ENCODE measurements at places on chromosomes 5 and 9. TPM values are rescaled to one million over a fixed set of nuclear protein-coding genes. Genes with fewer than 3 reads are reported as not detected.

Gene QSOX2
- 25.4 TPM for total RNA-seq

GRCh38 chr9:135533674-135534073, 12.3 kb upstream of the OBP2A start:
- DNase-seq = no peak

Gene TMEM245
- total RNA-seq = 24.0 TPM

DNA sequence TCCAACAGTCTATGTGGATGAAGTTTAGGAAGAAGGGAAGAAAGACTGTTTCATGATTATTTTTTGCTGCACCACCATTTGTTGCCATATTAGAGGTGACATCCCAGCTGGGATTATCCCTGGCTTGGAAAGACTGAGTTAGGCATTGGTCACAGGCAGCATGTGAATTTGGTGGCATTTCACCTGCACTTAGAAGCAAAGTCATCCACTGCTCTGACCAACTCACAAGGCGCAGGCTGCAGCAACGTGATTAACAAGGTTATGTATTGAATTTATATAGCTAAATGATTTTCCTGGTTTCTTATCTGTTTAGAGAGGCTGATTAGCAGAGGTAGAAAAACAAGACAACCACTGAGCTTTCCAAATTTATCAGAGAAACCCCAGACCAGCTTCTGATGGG, 2.7 kb downstream of the FYB1 start:
- DNase-seq = no peak

DNA sequence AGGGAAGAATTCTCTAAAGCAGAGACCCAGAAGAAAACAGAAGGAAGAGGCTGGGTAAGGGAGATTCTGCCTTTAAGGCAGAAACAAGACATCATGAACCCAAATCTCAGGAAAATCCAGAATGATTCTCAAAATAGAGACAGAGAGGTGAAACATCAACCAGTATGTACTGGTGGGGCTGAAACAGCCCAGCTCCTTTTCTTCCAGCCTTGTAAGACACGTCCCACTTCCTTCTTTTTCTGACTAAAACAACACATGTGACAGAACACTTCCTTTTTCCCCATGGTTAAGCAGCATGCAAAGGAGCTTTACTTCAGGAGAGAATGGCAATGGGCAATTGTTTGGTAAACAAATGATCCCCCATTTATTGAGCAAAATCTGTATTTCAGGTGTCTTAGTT, 230.8 kb upstream of the NR4A3 start:
- DNase-seq = no peak

DNA sequence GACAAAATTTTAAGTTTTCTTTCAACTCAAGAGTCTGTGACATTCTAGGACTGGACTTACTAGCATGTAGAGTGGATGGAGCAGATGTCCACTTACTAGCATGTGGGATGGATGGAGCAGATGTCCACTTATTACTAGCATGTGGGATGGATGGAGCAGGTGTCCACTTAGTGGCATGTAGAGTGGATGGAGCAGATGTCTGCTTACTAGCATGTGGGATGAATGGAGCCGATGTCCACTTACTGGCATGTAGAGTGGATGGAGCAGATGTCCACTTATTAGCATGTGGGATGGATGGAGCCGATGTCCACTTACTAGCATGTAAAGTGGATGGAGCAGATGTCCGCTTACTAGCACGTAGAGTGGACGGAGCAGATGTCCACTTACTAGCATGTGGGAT, 2.4 kb downstream of the SLC36A1 start:
- DNase-seq = no peak

DNA sequence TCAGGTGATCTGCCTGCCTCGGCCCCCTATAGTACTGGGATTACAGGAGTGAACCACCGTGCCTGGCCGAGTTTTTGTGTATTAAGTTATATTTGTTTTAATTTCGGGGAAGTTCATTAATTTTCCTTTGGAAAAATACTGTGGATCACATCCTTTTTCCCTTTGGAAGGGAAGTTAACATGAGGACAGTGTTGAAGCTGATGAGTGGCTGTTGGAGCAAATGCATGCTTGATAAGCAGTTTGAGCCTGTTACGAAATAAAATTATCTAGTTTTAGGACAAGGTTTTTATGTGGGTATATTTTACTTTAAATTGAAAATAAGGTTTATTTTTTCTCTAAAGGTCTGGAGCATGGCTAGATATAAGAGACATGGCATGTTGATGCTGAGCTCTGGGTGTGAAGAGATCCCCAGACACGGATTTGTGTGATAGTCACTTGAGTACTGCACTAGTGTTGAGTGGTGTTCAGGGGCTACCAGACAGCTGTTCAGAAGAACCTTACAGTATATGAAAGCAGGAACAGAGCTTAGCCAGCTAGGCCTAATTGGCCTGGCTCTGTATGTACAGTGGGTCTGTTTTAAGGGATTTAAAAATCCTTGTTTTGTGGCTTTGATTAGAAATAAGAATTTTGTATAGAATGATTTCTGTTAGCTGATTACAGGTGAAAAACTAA, 17.4 kb downstream of the LMNB1 start:
- DNase-seq = no peak

GRCh38 chr9:93669958-93670207, 93.5 kb downstream of the PHF2 start:
- DNase-seq = no peak

GRCh38 chr5:148543727-148544126, 110.6 kb downstream of the HTR4 start:
- no peak for DNase-seq

DNA sequence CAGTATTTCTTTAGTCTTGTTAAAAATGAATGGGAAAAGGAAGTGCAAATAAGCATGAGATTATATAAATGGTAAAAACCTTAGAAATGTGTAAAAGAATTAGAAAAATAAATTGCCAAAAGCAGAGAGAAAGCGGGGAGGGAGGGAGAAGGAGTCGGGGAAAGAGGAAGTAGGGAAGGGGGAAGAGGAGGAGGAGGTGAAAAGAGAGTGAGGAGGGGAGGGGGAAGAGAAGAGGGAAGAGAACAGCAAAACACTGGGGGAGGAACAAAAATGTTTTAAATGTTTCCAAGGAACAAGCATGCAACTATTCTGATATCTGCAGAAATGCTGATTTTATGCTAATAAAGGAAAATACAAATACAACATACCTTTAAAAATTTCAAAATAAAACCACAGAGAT, 317.5 kb downstream of the PIK3R1 start:
- DNase-seq = no peak

Gene SOHLH1
- total RNA-seq = not detected

DNA sequence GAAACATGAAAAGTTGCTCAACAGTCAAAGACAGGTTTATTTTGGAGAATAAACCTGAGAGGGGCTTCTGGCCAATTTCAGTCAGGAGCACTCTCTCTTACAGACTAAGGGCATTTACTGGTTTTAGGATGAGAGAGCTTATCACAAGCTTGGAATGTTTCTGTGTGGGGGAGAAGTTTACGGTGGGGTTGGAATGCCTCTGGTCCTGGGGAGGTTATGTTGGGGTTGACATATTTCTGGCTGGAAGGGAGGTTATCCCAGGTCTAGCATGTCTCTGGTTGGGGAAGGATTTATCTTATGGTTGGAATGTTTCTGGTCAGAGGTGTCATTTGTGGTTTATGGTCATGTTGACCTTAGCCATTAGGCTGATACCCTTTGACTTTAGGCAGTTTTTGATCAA, 1867.3 kb downstream of the EFNA5 start:
- no peak for DNase-seq

GRCh38 chr9:114198249-114199040, 43.1 kb downstream of the COL27A1 start:
- DNase-seq = no peak

Gene ENG
- 27.5 TPM for total RNA-seq

DNA sequence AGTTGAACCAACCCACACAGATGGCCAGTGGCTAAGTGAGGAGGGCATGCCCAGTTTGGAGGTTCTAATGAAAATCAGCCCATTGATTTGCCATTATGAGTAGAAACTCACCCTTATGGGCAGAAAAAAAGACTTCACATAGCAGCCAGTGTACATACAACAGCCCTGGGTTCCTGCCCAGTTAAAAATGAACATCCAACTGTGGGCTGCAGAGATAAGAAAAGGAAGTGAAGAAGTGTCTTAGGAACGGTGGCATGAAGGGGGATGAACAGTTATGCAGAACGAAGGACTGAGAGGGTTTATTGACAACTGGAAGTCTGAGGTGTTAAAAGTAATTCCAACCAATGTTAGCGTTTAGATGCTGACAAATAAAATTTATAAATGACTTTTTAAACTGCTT, 118.4 kb downstream of the MARCHF3 start:
- no peak for DNase-seq

Gene KIAA0825
- 0.62 TPM for total RNA-seq

Gene LCN15
- not detected for total RNA-seq

Gene SPATA31C1
- not detected for total RNA-seq

Gene ADAMTS13
- total RNA-seq = 1.5 TPM
